ENCODE measurements at places on chromosomes 6 and 20.

GRCh38 chr20:62320581-62321354 lies 18.0 kb downstream of the ADRM1 start:
- no peak for DNase-seq

DNA sequence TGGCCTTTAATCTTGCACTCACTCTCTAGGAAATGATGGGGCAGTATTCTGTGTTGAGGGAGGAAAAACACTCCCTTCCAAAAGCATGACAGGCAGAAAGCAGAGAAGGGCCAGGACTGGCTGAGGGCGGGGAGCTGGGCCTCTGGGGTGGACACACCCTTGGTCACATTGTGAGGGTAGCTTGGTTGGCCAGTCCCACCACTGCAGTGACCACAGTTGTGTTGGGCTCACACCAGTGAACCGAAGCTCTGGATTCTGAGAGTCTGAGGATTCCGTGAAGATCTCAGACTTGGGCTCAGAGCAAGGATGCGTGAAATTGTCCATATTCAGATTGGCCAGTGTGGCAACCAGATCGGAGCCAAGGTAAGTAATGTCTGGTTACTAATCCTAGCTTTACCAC lies at the start of gene TUBB1:
TSS of gene TUBB1 (plus strand) at position 213 of the 400 bp plus-strand sequence. CDS start at position 307, 94 bp downstream.
- no peak for DNase-seq

DNA sequence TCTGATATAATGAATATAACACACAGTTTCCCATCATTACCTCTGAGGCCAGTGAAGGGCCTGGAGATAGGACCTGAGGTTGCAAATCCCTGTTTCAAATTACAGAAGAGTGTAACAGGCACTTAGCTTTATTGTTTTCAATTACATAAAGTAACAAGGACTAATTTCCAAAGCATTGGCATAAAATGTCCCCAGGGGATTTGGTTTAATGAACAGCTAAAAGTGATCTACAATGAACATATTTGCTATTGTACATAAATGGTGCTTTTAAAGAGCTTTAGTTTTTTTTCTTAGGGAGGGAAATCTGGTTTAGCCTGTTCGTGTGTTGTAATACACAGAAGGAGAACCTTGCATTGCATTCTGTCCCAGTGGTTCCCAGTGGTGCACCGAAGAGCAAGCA lies 54.4 kb downstream of the HMGN3 start:
- no peak for DNase-seq

GRCh38 chr6:3737831-3738210 lies 13.7 kb downstream of the PXDC1 start:
- no peak for DNase-seq

DNA sequence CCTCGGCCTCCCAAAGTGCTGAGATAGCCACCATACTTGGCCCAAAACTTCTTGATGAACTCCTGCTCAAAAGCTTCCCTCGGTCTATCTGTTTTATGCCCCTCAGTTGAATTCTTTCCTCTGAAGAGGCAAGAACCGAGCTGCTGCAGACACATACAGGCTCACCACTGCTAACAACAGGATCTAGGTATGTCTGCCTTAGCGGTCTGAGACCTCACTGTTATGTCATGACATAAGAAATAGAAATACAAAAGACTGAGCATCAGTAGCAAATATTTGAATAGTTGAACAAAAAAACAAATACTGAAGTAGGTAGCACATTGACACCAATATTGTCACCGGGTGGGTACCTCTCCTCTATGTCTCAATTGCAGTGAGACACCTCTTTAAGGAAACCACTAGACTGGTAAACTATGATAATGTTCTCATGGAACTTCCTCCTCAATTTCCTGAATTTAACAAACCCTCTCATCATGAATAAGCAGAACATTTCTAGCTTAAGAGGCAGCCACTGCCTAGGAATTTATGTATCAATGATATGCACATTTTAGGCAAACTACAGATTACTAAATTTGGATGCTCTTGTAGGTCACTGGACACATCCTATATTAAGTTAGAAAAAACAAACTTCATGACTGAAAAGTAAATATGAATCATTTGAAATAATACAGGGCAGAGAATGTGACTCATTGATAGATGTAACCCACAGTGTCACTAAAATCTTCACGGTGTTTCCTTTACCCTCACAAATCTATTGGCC lies 9.4 kb upstream of the STXBP5 start:
- DNase-seq: no peak

- no peak for DNase-seq
Observed at GRCh38 chr20:37406010-37406998, 60.4 kb downstream of the SRC start.
